T-helper 9 cell (primary cell): ENCODE measurements at places on chromosomes 6 and 20.

DNA sequence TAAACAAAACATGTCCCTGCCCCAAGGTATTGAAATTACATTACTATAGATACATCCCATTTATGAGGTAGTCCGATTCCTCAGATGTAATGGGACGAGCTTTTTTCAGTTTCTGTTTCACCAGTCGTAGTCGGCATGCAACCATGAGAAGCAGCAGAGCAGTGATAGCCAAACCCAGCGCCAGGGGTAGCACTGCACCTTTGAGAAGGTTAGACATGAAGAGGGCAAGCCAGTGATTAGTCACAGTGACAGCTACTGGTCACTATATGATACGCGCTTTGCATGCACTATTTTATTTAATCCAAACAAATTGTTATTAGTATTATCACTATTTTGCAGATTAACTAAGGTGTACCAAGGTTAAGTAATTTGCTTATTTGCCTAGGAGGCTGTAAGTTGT lies 43.7 kb downstream of the LRP11 start:
- no peak for DNase-seq

DNA sequence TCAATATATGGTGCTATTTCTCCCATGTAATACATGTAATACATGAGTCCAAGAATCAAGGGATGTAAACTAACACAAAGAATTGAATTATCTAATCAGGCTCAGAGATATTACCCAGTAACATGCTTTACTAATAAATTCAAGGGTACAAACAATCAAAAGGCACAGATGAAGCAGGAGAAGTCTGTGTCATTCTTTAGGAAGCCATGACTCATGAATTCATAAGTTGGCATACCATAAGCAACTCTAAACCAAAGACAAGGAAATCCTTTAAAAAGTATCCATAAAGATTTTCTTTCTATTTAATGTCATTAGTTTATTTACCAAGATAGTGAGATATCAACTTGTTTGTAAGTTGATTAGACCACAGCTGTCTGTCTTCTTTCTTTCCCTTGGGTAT lies 446.0 kb upstream of the IMPG1 start:
- DNase-seq = no peak

DNA sequence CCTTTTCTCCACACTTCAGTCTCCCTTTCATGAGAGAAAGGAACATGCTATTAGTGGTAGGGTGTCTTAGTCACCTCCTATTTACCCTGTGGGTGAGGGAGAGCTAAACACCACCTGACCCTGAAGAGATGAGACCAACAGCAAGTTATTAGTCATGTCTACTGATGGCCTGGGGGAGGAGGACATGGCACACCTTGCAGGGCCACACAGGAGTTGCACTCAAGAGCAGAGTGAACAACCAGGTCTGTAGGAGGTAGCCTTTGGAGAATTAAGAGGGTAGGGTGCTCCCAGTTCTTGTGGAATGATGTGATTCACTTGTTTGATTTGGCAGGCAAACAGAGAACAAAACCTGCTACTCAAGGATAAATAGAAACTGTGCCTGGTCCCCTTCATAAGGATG lies 82.7 kb upstream of the FABP7 start:
- DNase-seq = no peak

- no peak for DNase-seq
Observed at GRCh38 chr6:24145690-24146131, 19.7 kb downstream of the NRSN1 start.

DNA sequence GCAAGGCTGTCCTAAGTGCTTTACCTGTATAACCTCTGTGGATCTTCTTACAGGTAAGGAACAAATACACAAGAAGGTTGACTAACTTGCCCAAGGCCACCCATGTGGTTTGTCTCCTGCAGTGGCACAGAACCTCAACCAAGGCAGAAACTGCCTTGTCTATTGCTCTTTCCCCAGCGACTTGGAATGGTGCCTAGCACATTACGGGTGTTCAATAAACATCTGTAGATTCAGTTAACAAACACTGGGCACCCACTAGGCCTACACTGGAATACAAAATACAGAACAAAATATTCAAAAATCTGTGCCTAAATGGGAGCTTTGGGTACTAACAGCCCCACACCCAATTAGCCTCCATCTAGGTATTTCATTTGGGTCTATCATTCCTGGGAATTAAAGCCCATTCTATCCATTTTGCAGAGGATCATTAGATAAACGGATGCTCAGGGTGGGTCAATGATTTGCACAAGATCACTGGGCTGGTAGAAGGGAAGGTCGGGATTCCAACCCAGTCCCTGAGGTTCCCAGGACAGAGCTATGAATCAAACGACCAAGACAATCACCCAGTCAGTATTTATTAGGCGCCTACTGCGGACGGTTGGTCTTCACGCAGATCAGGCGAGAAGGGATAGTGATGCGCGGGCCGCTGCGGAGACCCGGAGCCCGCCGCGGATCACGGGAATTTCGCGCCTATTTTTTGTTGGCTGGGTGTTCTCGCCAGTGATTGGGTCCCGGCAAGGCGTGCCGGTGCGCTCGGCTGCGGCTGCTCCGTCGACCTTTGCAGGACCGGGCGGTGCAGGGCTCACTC lies at the start of gene STK35:
Gene STK35 (plus strand): TSS at position 771 of the 808 bp plus-strand sequence. CDS start 55 bp downstream, outside the sequence.
- DNase-seq = no peak

- no peak for DNase-seq
Observed at GRCh38 chr20:62352402-62353288, 14.5 kb downstream of the LAMA5 start.

GRCh38 chr20:51800872-51801121 lies 1.5 kb downstream of the SALL4 start:
- no peak for DNase-seq

- no peak for DNase-seq
Observed at GRCh38 chr6:17102258-17102870, 514 bp downstream of the STMND1 start.

GRCh38 chr6:11637266-11637665 lies 99.7 kb downstream of the TMEM170B start:
- DNase-seq = no peak

GRCh38 chr6:89763550-89763949 lies 56.0 kb downstream of the MDN1 start:
- no peak for DNase-seq

DNA sequence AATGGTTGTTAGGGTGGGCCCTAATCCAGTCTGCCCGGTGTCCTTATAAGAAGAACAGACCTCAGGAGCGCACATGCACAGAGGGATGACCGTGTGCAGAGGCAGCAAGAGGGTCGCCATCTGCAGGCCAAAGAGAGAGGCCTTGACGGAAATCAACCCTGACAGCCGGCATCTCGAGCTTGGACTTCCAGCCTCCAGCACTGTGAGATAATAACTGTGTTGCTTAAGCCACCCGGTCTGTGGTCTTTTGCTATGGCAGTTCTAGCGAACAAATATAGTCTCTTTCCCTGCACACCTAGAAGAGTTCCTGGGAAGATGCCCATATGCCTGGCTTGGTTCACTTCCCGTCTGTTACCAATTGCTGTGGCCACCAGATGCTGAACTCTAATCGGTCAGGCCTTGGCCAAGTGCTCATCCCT lies 35.3 kb upstream of the PTGIS start:
- no peak for DNase-seq

- DNase-seq = no peak
Observed at GRCh38 chr6:88855541-88856147, 107.8 kb downstream of the RNGTT start.

DNA sequence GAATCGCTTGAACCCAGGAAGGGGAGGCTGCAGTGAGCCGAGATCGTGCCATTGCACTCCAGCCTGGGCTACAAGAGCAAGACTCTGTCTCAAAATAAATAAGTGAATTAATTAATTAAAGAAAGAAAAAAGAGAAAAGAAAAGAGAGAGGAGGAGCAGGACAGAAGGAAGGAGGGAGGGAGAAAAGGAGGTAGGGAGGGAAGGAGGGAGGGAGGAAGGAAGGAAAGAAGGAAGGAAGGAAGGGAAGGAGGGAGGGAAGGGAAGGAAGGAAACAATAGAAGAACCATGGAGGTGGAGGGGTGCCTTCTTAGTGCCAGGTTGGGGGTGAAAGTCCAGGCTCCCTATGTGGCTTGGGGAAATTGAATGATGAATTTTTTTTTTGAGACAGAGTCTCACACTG lies 6.5 kb upstream of the AHCY start:
- DNase-seq = no peak

- DNase-seq = no peak
Observed at GRCh38 chr20:12153628-12154027, 235.9 kb downstream of the BTBD3 start.

GRCh38 chr6:33217246-33217645 lies 8.9 kb downstream of the RING1 start:
- DNase-seq = no peak

- no peak for DNase-seq
Observed at GRCh38 chr20:24437196-24438082, 32.0 kb upstream of the SYNDIG1 start.

DNA sequence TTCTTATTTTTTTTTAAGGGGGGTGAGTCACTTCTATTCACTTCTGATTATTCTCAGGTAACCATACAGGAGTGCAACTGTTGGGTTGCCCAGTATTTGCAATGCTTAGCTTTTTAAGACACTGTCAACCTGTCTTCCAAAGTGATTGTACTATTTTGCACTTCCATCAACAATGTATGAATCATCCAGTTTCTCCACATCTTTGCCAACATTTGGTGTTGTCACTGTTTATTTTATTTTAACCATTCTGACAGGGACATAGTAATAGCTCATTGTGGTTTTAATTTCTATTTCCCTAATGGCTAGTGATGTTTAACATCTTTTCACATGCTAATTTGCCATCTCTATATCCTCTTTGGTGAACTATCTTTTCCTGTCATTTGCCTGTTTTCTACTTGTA lies 1.4 kb upstream of the SLC13A3 start:
- no peak for DNase-seq

DNA sequence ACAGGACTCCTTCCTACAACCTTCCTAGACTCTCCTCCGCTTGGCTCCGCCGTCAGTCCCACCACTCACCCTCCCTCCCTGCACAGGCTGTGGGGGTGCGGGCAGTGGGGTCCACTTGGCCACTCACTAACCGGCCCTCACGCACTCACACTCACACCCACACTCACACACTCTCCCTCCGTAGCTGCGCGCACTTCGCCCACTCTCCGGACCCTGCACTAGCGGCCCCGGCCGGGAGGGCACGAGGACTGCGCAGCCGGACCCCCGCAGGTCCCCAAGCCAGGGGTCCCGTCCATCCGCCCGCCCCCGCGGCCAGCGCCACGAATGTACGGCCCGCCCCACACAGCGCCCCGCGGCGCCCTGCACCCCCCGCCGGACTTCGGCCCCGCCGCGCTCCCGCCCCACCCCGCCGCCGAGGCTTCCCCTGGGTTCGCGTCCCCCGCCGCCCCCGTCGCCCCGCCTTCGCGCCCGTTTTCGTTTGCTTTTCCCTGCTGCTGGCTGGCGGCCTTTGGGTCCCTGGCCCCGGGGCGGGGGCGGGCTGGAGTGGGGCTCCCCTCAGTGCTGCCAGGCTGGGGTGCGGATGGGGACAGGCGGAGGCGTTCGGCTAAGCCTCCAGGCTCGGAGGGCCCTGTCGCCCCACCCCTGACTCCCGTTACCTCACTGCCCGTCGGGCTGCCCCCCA lies 23.0 kb upstream of the SLC22A7 start:
- DNase-seq = peak; percentile 32

DNA sequence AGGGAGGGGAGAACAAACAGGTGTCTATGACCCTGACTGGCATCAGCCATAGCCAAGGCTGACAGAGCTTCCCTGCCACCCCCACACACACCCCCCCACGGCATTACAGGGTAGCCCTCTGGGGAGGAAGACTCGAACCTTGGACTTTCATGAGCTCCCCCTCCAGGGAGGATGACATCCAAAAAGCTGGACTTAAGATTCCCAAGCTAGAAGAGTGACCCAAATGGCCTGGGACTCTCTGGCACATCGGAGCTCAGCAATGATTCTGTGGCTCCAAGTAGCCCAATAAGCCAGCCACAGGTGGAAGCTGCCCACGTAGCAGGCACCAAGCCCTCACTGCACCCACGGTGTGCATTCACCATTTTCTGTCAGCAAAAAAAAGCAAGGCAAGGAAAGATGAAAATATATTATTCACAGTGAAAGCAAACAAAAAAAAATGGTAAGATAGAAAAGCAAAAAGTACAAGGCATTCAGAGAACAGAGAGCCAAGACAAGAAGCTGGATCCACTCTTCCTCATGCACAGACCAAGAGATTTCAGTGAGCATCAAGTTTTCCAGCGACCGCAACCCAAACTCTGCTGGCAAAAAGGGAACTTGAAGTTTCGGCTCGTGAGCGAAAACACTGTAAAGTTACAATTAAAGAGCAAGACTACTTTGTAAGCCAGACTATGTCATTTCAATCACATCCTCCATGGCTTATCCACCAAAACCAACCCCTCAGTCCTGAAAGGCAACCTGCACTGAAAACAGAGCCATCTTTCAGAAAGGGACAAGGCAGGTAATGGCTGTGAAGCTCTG lies 10.9 kb downstream of the JAG1 start:
- DNase-seq = no peak

DNA sequence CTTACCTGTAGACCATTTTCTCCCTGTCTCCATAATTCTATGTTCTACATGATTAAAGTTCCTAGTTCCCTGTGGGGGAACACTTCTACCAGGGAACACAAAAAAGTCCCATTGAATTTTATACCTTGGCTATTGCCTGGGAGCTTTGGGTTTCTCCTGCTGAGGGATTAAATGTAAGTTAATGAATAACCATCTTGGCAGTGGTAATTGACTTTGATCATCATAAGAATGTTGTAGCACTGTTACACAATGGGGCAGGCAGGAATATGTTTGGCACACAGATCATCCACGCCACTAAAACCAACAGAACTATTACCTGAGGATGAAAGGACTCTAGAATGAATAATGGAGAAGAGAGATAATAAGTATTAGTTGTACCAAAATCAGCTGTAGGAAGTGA lies 1106.2 kb upstream of the GJE1 start:
- no peak for DNase-seq

GRCh38 chr6:122476131-122476530 lies 4.5 kb upstream of the SERINC1 start:
- DNase-seq = no peak

DNA sequence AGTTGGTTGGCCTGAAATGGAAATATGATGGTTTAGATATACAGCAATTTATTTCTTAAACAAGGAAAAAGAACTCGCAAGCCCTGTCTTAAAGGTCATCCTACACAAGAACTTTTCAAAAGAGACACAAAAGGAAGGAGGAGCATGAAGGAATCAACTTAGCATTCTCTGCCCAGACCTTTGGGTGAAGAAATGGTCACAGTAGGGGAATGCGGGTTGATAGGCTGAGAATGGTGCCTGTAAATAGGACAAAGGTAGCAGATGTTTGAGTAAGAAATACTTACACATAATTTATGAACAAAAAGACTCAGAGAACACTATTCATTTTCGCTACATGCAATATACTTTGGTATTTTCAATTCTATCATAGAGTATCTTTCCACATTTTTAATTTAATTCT lies 15.0 kb downstream of the ADGRF5 start:
- DNase-seq = no peak

GRCh38 chr6:9461188-9461587 lies 953.7 kb downstream of the TFAP2A start:
- no peak for DNase-seq
